ENCODE measurements at places on chromosomes 2 and 18.

DNA sequence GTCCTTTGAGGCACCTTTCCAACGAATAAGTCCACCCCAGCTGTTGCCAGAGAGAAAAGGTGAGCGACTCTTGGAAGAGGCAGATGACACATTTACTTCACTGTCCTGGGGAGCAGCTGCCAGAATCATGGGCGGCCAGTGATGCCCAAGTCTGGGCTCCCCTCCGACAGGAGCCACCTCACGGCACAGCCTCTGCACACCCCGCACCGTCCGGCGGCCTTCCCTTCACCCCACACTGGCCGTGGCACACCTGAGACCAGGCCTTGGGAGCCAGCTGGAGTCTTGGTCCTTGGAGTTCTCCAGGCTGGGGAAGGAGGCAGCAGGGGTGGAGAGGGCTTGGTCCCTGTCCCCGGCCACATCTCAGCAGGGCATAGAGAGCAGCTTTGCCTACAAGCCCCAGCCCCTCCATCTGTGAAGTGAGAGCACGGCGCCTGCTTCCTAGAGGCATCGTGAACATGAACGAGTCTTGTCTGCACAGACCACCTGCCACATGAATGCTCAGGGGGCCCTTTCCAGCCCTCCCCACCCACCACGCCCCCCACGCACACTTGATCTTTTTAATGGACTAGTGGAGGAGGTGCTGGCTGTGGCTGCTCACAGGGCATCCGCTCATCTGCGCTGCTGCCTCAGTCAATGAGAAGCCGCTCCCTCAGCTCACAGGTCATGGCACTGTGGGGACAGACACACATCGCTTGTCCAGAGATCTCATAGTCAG lies 400.2 kb upstream of the MYT1L start:
- DNase-seq = no peak

DNA sequence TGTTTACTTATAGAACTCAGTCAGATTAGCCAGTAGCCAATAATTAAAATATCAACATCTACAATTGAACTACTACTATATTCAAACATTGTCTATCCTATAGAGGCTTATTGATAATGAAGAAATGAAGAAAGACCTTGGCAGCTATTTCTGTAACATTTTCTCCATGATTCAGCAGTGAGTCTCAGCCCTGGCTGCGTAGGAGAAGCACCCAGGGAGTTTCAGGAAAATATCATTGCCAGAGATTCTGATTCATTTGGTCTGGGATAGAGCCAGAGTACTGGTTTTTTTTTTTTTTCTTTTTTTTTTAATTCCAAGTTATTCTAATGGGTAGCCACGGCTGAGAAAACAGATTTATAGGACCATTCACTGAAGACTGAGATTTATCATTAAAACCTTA lies 404.8 kb downstream of the TXNL1 start:
- no peak for DNase-seq

GRCh38 chr2:149278872-149279264 lies 51.5 kb upstream of the LYPD6 start:
- no peak for DNase-seq

GRCh38 chr2:202545931-202546330 lies 88.8 kb upstream of the FAM117B start:
- DNase-seq = no peak

GRCh38 chr2:232770207-232770606 lies 6.2 kb downstream of the KCNJ13 start:
- DNase-seq = no peak

DNA sequence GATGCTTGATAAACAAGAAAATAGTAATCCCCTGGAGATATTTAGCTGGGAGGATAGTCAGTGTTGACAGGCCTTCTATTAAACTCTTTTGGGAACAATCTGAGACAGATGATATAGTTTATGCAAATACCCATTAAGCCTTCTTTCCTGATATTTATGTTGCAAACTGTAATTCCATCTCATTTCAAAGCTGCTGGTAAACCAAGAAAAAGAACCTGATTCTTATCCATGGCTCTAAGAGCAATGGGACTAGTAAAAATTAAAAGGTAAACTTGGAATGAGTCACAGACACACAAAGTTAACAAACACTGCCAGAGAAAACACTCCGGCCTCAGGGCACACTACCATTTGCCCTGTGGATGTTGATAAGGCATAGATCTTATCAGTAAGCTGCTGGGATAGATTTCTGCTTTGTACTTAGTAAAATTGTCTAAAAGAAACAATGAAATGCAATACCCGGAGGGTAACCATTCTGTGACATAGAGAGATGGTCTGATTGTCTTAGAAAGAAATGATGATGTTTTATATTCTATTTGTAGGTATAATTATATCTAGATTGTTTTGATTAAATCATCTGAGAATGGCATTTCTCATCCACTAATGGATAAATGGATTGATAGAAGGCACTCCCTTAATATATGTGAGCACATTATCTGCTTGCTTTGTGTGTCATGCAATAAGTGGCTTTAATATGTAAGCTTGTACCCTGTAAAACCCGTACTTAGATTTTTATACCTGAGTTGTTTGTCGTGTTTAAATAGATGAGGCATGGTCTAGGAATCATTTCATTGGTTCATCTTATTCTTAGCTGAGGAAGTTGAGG lies 13.2 kb downstream of the GALR1 start:
- no peak for DNase-seq

- no peak for DNase-seq
Observed at GRCh38 chr2:240308111-240308651, 127.3 kb upstream of the GPC1 start.

DNA sequence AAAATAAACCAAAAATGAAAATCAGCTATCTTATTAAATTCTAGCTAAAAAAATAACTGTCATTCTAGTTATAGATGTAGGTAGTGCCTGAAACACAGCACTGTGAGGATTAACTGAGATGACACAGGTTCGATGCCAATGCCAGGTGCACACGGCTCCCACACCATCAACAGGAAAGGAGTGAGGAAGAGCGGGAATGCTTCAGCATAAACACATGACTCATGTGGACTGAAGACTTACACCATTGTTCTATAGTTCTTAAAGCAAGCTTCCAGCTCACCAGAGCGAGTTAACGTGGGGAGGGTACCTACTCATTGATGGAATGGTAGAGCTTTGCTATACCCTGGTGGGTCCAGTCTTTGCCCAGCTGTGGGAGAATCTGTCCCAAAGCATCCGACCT lies 76.7 kb downstream of the EMILIN2 start:
- no peak for DNase-seq

GRCh38 chr18:32919799-32920198 lies 147.0 kb upstream of the KLHL14 start:
- DNase-seq = peak; percentile 57

- no peak for DNase-seq
Observed at GRCh38 chr18:68721681-68722583, 7.0 kb upstream of the TMX3 start.

DNA sequence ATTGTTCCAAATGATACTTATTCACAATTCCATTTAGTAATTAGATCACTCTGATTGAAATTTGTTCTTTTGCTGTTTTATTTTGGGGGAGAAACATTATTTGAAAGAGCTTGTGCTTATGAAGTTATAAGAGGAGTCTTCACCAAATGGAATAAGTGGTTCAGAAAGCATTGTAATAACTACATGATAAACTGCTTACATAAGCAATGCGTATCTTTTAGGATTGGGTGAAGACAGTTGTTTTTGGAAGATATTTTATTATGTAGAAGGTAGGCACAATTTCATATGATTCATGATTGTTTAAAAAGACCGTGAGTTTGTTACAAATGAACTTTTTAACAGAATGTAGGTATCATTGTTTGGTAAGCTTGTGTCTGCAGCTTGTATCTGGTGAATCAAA lies 14.5 kb downstream of the ZNF638 start:
- no peak for DNase-seq

DNA sequence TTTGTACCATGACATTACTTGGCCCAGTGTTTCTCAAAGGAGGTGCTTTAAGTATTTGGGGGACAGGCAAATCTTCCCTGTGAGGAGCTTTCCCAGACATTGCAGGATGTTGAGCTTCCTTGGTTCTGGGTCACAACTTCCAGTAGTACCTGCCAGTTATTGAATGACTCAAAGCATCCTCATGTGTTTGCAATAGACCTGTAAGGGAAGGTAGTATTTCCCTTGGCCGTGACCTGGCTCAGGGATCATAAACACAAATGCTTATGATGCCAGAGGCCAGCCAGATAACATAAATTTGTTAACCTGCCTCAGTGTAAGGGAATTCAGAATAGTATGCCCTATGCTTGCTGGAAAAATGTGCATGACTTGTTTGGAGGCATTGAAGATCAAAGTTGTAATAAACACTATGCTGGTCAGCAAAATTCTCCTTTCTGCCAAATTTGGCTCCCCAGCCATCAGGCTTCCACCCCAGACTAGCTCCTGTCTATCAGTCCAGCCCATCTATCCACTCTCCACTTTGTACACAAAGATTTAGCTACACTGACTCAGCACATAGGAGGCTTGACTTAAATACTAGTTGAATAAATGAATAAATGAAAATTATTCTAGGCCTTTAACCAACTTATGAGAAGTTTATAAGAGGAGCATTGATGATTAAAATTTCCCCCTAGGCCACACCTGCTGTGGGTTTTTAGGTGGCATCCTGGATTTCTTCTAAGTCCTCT lies 102.0 kb upstream of the EFEMP1 start:
- DNase-seq = no peak

DNA sequence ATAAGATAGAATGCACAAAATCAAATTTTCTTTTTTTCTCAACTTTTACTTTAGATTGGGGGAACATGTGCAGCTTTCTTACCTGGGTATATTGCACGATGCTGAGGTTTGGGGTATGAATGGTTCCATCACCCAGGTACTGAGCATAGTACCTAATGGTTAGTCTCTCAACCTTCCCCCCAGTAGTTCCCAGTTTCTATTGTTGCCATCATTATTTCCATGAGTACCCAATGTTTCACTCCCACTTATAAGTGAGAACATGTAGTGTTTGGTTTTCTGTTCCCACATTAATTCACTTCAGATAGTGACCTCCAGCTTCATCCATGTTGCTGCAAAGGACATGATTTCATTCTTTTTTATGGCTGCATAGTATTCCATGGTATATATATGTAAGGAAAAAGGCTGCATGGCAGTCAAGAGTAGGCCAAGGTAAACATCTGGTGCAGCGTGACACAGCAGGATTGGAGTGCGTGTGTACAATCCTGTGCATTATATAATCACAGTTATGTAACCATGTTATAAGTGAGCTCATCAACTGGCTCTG lies 10.5 kb upstream of the C2orf42 start:
- DNase-seq = no peak

GRCh38 chr2:138626148-138626547 lies 124.6 kb downstream of the SPOPL start:
- DNase-seq = no peak

DNA sequence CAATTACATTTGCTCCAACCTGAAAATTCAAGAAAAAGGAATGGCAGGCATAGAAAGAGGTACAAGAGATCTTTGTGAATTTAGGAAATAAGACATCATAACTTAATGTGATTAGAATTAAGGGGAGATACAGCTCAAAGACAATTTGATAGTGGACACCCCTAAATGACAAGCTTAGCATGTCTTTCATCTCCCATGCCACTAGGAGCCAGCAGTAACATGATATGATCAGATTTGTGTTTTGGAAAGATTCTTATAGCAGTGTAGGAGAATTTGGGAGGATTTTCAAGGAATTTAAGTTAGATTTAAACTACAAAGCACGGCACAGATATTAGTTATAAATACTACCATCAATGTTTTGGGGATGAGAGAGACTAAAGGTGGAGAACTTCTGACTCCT lies 340.8 kb downstream of the RDH14 start:
- no peak for DNase-seq

DNA sequence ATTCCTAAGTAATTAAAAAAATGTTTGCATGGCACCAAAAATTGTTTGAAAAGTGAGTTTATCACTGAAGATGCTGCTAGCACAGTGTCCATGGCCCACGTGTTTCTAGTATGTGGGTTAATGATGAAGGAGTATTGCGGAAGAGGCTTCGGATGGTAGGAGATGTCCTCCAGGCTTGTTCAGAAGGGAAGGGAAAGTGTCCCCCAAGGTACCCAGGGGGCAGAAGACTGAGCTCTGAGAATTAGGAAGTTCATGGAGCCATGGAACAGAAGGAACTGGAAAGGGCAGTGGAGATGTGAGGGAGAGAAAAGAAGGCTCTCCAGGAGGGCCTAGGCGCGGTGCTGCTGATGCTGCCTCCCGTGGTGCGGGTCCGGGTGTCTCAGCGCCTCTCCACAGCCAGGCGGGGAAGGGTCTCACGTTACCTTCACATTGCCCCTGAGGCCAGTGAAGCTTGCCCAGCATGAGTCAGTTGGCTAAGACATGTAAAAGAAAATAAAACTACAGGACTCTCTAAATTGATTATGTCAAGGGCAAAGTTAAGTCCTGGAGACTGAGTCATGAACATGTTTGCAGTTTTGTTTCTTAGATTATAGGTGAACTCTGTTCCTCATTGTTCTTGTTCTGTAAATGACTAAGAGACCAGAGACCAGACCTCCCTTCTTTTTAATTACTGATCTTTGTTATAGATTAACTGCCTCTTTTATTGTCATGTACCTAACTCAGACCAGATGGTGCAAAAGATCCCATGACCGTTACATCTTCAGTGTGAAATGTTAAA lies 89.0 kb downstream of the MTCL1 start:
- DNase-seq = no peak

DNA sequence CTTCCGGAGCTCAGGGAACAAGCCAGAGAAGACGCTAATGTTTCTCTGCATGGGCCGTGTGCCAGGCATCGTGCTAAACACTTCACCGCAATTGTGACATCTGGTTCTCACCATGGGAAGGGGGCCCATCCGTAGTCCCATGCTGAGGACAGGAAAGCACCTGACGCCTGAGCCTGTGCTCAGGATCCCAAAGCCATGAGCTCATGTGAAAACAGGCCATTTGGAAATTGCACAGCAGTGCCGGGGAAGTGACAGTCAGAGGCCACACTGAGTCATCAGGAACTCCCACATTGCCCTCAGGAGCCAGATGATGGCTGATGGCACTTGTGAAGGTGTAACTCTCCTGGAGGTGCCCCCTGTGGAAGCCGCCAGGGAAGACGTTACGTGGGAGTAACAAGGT lies 141.0 kb downstream of the INHBB start:
- no peak for DNase-seq

Measured in AML-193 (cell line).